Breast epithelium (tissue), 4 donors: ENCODE measurements at places on chromosomes 1 and 21.

- DNase-seq: no peak
These were observed 376 bp downstream of the GBP1 start for GRCh38 chr1:89064632-89065031.

DNA sequence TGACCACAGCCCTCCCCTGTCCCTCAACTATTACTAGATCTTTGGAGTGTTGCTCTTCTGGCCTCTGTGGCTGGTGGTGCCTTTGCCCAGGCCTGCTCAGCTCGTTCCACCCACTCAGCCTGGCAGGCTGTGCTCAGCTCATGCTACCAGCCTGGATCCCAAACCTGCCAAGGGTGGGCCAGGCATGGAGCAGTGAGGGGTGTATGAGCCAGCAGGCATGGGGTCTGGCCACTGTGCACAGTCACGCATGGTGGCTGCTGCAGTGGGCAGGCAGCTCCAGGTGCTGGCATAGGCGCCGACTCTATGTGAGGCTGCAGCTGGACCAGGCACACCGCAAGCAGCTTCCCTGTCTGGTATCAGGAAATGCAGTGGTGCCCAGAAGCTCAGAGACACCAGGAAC lies 449.9 kb downstream of the MATN1 start:
- no peak for DNase-seq

DNA sequence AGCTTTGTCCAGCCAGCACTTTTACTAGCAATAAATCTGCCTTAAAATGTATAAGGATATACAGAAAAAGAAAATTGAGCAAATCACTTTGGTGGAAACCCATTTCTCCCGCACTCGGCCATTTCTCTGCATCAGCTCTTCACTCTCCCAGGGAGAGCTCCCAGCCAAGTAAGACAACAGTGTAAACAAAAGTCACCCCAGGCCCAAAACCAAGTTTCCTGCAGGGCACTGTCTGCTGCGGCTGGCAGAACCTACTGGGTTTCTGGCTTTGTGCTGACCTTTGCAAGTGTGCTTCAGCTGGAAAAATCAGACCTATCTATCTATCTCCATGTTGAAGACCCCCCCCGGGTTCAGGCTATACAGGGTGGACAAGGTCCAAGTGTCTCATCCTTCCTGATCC lies 476.7 kb upstream of the CAMK1G start:
- DNase-seq: no peak

GRCh38 chr1:20992322-20993056 lies 184.2 kb downstream of the EIF4G3 start:
- DNase-seq: no peak
